ENCODE measurements at places on chromosomes 1 and 21.

- no peak for DNase-seq
These were observed 8.1 kb downstream of the TFF3 start for GRCh38 chr21:42307106-42307505.

- DNase-seq, result peak; percentile 31
These were observed 120.1 kb downstream of the BACH1 start for GRCh38 chr21:29418813-29419212.

DNA sequence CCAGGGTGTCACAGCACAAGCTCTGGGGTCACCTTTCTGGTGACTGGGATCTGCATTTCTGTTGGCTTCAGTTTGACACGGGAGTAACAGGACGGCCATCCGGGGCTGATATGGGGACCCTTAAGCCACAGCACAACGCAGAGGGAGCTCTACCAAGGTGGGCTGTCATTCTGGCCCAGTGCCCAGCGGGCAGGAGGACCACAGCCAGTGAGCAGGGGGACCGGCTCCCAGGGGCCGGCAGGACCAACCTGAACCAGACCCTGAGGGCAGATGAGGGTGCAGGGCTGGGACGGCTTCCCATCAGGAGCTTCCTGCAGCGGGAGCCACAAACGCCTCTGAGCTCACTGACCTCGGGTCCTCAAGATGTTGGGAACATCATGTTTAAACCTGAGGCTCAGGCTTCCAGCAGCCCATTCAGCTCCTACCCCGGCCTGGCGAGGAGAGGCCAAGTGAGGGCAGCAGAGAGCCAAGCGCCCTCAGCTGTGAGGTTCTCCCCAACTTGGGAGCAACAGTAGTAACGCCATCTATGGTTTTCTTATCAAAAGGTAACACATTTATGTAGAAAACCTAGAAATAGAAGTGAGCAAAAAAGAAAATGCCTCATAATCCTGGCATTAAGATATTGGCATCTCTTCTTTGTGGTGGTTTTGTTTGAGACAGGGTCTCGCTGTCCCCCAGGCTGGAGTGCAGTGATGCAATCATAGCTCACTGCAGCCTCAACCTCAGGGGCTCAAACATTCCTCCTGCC lies 26.8 kb downstream of the TMEM201 start:
- peak; percentile 71 for DNase-seq

- no peak for DNase-seq
These were observed 821 bp downstream of the MASP2 start for GRCh38 chr1:11046270-11046566.

- DNase-seq, result no peak
These were observed 128.6 kb downstream of the LHX4 start for GRCh38 chr1:180358649-180359048.

DNA sequence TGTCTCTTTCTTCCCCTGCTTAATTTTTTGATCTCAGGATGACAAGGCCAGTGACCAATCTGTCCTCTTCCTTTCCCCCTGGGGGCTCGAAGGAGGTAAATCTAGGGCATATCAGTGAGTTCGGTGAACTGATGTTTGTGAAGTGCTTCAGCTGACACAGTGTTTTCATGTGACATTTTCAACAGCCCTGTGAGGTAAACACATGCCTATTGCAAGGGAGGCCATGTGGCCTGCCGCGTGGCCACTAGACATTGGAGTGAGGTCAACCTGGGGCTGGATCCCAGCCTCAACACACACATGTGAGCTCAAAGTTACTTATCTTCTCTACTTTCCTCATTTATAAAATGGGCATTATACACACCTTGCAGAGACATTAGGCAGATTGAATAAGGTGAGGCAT lies 126.3 kb downstream of the PLPP3 start:
- no peak for DNase-seq

DNA sequence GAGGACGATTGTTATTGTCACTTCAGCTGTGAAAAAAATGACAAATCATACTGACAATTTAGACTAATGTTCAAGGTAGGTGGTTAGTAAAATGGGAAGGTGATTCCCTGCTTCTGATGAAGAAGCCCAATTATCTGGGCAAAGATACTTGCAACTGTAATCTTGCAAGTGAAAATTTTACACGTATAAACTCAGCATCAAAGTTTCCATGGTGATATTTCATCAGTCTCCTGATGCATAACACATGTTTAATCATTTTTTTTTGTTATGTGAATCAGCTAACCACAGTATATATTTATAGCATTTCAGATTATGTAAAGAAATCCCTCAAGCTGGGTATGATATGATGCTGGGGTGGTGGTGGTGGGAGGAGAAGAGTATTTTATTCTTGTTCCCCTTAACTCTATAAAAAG lies 16.4 kb upstream of the KCNK1 start:
- DNase-seq, result no peak

DNA sequence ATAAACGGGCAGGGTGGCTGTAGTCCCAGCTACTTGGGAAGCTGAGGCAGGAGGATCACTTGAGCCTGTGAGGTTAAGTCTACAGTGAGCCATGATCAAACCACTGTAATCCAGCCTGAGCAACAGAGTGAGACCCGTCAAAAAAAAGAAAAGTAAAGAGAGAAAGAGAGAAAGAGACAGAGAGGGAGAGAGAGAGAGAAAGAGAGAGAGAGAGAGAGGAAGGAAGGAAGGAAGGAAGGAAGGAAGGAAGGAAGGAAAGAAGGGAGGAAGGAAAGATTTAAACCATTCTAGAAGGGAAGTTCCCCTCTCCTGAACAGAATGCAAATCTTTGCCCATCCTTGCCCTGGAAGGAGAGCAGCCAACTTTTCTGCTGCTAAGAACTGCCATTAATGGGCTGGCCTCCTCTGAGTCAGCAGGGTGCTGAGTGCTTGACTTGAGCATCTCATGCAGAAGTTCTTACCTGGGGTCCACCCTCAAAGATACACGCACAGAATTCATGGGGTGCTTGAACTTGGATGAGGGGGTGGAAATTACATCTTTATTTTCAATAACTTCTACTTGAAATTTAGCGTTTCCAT lies 24.5 kb upstream of the TARDBP start:
- DNase-seq, result peak; percentile 14

DNA sequence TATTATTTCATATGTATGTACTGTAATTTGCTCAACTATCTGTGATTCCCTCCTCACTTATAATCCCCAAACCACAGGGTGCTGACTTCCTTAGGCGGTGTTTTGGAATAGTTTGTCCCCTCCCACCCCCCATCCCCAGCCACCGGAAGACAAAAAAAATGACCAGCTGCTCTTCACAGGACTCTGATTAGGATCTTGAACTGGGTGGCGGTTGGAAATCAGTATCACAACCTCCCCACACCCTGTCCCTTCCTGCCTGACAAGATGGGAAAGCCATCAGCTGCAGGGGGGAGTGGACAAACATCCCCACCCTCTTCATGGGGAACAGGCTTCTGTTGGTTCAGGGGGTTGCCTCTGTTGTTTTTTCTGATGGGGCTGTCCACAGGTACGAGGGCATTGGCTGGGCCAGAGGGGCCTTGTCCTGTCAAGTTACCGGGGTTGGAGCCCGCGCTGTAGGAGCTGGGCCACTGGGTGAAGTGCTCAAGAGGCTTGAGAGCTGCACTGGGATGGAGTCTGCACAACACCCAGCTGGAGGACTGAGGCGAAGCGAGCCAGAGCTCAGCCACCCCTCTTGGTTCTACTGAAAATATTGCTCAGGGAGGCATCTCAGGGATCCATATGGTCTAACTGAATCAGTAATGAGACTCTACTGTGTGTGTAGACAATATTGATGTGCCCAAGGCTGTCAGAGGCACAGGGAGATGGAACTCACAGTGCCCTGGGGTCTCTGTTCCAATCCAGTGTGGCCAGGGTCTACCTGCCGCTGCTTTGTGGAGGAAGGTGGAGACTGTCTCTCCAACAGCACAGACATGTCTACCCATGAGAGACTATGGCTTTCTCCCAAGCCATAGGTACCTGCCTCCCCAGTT lies 28.2 kb downstream of the NAV1 start:
- DNase-seq, result no peak

DNA sequence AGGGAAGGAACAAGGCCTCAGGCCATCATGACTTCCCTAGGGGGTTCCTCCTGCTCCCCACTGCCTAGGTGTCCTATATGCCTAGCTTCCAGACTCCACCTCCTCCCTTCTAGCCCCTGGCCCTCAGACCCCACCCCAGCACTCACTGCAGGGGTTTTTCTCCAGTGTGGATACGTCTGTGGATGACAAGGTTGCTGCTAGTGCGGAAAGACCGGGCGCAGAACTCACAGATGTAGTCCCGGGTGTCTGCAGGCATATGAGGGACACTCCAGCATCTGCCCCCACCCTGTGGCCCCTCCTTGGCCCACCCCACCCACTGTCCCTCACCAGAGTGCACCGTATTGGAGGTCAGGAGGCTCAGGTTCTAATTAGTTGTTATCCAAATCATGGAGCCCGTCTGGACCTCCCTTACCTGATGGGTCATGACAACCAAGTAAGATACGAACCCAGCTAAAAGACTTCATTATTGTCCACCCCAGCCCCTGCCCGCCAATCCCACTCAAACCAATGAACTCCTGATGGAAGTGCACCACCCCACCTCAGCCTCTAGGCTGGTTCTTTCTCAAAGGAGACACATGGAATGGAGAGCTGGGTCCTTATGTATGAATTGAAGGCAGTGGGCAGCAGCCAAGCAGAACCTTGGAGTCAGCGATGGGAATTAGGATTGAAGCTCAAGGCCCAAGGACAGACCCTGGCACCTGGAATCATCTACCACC lies 8.2 kb downstream of the ZNF692 start:
- no peak for DNase-seq

GRCh38 chr1:12709696-12710095 lies 6.2 kb upstream of the AADACL3 start:
- DNase-seq, result no peak

DNA sequence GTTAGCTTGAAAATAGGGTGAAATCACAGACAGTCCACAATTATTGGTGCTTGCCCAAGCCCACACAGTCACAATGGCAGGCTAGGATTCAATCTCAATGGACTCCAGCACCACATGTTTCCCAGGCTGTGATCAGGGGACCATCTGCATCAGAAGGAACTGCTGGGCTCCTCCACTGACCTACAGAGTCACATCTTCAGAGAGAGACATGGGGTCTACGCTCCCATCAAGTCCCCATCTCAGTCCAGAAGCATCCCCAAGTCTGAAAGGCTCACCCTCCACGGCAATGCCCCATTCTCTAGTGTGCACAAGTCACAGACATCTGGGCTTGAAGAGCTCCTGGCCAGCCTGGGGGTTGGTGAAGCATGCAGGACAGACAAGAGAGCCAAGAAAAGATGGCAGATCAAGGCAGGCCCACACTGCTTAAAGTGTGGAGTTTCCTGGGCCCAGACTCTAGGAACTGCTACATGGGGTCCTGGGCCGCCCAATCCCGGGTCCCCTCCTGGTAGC lies 262.5 kb downstream of the NPHP4 start:
- DNase-seq, result no peak

GRCh38 chr1:93056214-93056613 lies 22.9 kb upstream of the MTF2 start:
- peak; percentile 47 for DNase-seq

GRCh38 chr1:74791491-74791890 lies 58.5 kb downstream of the TYW3 start:
- DNase-seq, result no peak

DNA sequence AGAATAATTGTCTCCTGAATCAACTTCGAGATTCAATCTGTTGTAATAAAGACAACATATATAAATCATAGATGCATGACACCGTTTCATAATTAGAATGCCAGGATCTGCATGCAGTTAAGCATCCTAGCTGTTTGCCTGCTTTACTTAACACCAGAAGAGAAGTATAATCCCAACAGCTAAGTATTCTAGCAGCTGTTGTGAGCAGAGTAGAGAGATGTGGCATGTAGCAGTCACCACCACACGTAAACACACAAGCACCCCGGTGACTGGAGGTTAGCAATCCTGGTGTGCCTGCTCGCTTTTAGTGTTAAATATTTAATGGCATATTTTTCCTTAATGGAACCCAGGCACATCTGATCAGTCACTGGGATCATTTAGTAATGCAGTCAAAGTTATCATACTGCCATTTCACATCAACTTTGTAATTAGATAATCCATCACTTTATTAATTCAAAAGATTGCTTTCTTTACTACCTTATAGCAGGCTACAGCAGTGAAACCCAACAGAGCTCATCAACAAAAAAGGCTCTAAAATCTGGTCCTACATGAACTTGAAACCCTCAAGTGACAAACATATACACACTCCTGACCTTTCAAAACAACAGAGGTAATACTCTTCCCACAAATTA lies 187.9 kb downstream of the SMYD3 start:
- DNase-seq, result no peak

DNA sequence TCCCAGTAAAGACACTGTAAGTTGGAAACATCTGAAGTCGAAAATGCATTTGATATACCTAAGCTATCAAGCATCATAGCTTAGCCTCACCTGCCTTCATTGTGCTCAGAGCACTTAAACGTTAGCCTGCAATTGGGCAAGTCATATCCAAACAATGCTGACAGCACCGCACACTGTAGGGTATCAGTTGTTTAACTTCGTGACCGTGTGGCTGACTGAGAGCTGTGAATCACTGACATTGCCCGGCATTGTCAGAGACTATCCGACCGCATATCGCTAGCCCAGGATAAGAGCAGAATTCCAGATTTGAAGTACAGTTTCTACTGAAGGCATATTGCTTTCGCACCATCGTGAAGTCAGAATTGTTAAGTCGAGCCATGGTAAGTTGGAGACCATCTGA lies 41.5 kb downstream of the GALNT2 start:
- no peak for DNase-seq

DNA sequence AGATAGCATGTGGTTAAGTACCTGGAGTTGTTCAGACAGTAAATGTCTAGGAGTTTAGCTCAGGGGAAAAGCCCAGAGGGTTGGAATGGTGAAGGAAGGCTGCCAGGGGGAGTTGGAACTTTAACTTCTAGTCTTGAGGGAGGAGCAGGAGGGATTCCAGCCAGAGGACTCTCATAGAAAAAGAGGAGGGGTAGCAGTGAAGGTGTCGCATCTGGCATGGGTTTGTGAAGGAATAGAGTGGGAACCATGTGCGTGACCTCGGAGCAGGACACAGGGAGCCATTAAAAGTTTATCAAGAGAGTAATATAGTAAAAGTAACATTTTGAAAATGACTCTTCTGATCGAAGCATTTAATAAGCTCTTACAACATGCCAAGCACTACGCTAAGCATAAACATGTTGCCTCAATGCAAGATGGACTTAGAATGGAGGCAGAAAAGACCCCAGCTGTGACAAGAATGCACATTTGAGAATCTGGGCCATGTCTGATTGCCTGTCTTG lies 632.4 kb upstream of the CAMK1G start:
- DNase-seq, result no peak

- no peak for DNase-seq
These were observed 12.2 kb upstream of the FAM167B start for GRCh38 chr1:32234792-32235191.

DNA sequence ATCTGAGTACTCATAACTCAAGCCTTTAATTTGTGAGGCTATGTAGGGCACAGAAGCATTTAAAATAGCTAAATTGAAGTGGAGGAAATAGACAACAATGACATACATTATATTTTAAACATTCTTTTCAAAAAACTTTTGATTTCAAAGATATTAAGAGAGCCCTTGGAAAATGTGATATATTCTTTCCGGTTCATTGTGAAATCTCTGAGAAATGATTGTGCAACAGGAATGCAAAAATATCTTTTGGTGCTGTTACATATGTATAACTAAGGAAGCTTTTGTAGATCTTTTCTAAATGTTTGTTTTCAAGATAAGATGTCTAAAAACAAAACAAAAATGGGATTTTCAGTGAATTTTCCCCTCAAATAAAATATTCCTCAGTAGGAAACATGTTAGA lies 185.2 kb downstream of the LEPR start:
- peak; percentile 18 for DNase-seq

- DNase-seq, result no peak
These were observed 29.6 kb upstream of the PRRX1 start for GRCh38 chr1:170634293-170634692.

- peak; percentile 27 for DNase-seq
These were observed 16.8 kb downstream of the RRP1 start for GRCh38 chr21:43806017-43806710.

Data from suppressor macrophage treated with lipopolysaccharide for 1 hour (primary cell).